ENCODE measurements at places on chromosomes 5 and 9. TPM values are rescaled to one million over a fixed set of nuclear protein-coding genes. Genes with fewer than 3 reads are reported as not detected.

SPATA31E1 gene
- total RNA-seq: not detected

PCDHA3 gene
- total RNA-seq: not detected

ROR2 gene
- total RNA-seq: 0.37 TPM

FCN2 gene
- not detected for total RNA-seq

ADCY2 gene
- not detected for total RNA-seq

AMBP gene
- not detected for total RNA-seq

GRCh38 chr5:65137631-65138030 is 344.1 kb downstream of the ADAMTS6 start:
- no peak overlapping the region for H3K4me3 ChIP-seq
- DNase-seq: no peak
- H3K36me3 ChIP-seq: no peaks in the 10 kb centered on the region
- H3K4me1 ChIP-seq: no peaks in the 10 kb centered on the region
- H3K27ac ChIP-seq: no peak overlapping the region

GRCh38 chr9:137429974-137430722 is 7.0 kb downstream of the NOXA1 start:
- H3K27me3 ChIP-seq: no peaks in the 10 kb centered on the region
- DNase-seq: no peak
- H3K27ac ChIP-seq: no peak overlapping the region
- no peak overlapping the region for H3K4me3 ChIP-seq
- no peaks in the 10 kb centered on the region for H3K36me3 ChIP-seq
